AG09319 (cell line): ENCODE measurements at places on chromosomes 12 and 14.

- no peak for DNase-seq
Measured at GRCh38 chr14:102696856-102697495, 80.3 kb upstream of the TRAF3 start.

DNA sequence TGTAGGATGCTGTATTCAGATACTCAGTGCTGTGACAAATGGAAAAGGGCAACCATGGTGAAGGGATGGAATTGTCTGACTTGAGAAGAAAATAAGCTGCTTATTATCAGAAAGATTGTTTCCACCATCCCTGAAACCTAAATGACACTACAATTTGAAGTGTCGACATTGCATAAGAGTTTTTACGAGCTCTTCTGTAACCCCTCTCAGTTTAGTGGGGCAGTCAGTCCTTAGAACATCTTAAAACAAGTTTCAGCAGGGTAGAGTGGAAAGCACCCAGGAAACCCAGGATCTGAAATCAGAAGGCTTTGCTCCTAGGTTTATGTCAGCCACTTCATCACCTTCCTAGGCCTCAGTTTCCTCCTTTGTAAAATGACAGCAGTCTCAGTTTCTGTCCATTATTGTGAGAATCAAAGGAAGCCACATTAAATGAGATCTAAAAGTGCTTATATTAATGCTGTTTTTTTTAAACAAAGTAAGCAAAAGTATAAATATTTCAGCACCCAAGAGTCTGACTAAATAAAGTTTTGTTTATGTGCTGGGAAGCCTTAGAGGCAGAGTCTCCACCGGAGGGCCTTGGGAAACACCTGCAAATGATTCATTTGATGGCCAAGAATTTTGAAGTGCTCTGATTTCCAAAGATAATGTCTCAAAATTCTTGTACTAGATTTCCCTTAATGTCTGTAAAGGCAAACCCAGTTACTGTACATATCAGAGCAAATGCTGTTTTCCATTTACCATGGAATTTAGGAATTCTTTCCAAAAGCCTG is 1.8 kb downstream of the IFT43 start:
- DNase-seq = no peak

DNA sequence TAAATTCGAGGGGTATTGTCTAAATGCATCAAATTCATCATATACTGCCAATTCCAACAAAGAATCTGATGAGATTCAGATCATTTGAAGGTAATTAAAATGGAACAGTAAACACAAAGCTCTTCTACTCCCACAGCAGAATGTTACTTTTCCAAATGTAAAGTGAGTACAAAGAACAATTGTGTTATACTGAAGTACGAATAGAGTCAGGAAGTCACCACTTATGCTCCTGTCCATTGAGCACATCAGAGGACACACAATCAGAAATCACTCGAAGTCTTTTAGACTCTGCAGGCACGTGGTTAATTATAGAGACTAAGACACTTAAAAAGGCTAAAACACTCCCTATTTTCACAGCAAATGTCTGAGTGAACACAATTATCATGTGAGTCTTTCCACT is 388.5 kb upstream of the MIS18BP1 start:
- DNase-seq = no peak

GRCh38 chr14:99177886-99178835 is 93.8 kb downstream of the BCL11B start:
- no peak for DNase-seq
